ENCODE measurements at places on chromosomes 12 and 14.
A peak's percentile ranks its signal among the peaks of the same experiment; 100 is the strongest.

- H3K4me3 ChIP-seq, result no peak overlapping the region
- no peaks in the 10 kb centered on the region for H3K4me1 ChIP-seq
- DNase-seq, result no peak
- no peaks in the 10 kb centered on the region for H3K27me3 ChIP-seq
- no peaks in the 10 kb centered on the region for H3K36me3 ChIP-seq
Observed at GRCh38 chr14:44982594-44982993, 20.6 kb downstream of the TOGARAM1 start.

DNA sequence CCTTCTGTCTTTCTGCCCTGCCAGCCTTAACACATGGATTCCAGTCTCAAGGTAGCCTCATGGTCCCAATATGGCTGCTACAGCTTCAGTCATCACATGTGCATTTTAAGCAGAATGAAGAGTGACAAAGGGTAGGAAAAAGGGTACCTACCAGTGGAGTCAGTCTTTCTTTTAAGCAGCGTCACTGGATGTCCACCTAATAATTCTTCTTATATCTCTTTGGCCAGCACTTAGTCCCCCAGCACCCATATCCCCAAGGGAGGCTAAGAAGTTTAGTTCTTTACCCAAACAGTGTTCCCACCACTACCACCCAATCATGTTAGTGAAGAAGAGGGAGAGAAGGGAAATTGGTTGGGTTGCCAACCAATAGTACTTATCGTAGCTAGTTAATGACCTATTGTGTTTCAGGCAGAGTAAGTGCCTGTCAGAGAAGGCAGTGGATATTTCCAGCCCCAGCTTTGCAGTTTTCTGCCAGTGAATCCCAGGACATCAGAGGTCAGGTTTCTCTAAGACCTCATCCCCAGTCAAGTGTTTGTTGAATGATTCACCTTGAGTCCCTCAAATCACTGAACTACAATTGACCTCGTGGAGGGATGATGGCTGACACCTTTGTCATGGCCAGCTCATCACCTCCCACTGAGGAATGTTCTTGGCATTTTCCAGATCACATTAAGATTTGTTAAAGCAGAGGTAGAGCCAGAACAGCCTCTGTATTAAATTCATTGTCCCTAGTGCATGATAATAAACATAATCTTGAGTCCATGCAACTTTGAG, 250.9 kb upstream of the CRY1 start:
- no peaks in the 10 kb centered on the region for H3K4me1 ChIP-seq
- no peak overlapping the region for H3K4me3 ChIP-seq
- no peaks in the 10 kb centered on the region for H3K27me3 ChIP-seq

GRCh38 chr12:74449872-74450271, 87.8 kb upstream of the ATXN7L3B start:
- no peaks in the 10 kb centered on the region for H3K4me1 ChIP-seq
- H3K4me3 ChIP-seq, result no peak overlapping the region
- H3K27ac ChIP-seq, result no peak overlapping the region
- no peaks in the 10 kb centered on the region for H3K27me3 ChIP-seq
- DNase-seq, result no peak

GRCh38 chr14:24171422-24172260, at the start of gene REC8:
REC8 (plus strand) TSS chr14:24172080; CDS start chr14:24172553, 473 bp downstream.
- H3K4me3 ChIP-seq, result peak within 1 kb of the TSS; percentile 12
- peaks cover 14% of the 10 kb centered on the region for H3K4me1 ChIP-seq
- H3K36me3 ChIP-seq, result peaks cover 9% of the 10 kb centered on the region
- DNase-seq, result peak; percentile 95
- H3K27me3 ChIP-seq, result no peaks in the 10 kb centered on the region

GRCh38 chr14:61280526-61281185, 482 bp downstream of the TMEM30B start:
- no peak overlapping the region for H3K27ac ChIP-seq
- no peaks in the 10 kb centered on the region for H3K36me3 ChIP-seq
- DNase-seq, result peak; percentile 70
- peaks cover 14% of the 10 kb centered on the region for H3K4me1 ChIP-seq
- H3K4me3 ChIP-seq, result peak overlapping the region; percentile 77
- H3K27me3 ChIP-seq, result peaks cover 48% of the 10 kb centered on the region

DNA sequence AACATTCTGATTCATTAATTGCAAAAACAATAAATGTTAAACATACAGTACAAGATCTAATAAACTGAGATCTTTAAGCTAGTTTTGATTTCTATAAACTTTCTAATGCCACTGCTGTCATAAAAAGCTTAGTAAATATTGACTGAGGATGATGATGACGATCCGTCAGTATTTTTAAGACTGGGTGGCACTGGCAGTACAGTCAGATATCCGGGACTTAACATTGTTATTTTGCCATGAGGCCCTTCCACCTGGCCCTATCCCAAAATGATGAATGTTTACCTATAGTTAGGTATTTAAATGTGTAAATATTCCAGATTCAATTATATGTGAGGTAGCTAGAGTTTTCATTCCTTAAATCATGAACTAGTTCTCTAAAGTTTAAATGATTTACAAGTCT, 158.5 kb downstream of the FOXA1 start:
- no peaks in the 10 kb centered on the region for H3K4me1 ChIP-seq
- H3K27ac ChIP-seq, result no peak overlapping the region
- no peak overlapping the region for H3K4me3 ChIP-seq
- no peaks in the 10 kb centered on the region for H3K36me3 ChIP-seq
- no peak for DNase-seq
- no peaks in the 10 kb centered on the region for H3K27me3 ChIP-seq

- no peaks in the 10 kb centered on the region for H3K36me3 ChIP-seq
- H3K4me1 ChIP-seq, result peaks cover 4% of the 10 kb centered on the region
- DNase-seq, result no peak
- H3K27me3 ChIP-seq, result no peaks in the 10 kb centered on the region
Observed at GRCh38 chr12:89484470-89484869, 40.1 kb downstream of the GALNT4 start.

DNA sequence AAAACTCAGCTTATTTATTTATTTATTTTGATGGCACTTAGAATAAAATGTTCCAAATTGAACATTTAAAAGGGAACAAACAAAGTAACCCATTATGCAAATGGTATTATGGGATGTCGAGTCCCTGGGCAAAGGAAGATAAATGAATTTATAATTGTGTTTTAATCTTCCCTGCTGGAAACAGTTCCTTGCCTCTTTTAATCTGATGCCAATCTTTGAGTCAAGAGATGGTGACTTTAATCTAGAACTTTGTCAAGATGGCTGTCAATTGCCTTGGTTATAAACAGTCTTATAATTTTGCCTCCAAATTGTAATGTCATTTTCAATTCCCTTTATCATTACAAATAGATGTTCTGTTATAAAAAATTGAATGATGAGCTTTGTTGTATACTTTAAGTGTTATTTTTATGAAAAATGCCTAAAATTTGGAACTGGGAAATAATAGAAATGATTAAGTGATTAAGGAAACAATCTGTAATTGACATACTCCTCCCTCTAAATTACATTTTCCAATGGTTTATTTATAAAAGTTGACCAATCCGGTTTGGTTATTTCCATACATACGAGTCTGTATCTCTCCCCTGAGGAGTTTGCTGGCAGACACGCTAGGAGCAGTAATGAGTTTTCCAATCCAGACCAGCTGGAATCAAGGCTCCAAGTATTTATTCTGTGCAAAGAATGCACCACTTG, 134.9 kb upstream of the FRMD6 start:
- H3K4me3 ChIP-seq, result no peak overlapping the region
- no peaks in the 10 kb centered on the region for H3K4me1 ChIP-seq
- DNase-seq, result peak; percentile 96
- H3K36me3 ChIP-seq, result no peaks in the 10 kb centered on the region
- H3K27me3 ChIP-seq, result no peaks in the 10 kb centered on the region
- no peak overlapping the region for H3K27ac ChIP-seq

DNA sequence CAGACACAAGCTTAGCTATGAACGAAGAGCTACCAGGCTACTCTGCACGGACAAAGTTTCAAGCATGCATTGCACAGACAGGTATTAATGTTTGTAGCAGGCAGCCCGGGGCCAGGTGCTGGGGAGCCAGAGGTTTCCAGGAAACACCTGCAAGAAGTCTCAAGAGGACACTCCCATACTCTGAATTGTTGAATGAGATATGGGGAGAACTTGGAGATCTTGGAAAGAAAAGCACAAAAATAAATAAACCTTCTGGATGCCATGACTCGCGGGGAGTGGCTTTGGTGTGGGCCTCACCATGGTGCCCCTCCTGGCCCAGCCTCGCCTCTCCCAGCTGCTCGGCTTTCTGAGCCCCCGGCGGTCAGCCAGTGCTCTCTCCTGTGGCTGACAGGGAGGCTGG, 186.8 kb downstream of the TTC7B start:
- no peaks in the 10 kb centered on the region for H3K27me3 ChIP-seq
- DNase-seq, result no peak

GRCh38 chr14:61334197-61334701, 12.9 kb downstream of the PRKCH start:
- H3K27me3 ChIP-seq, result no peaks in the 10 kb centered on the region
- no peaks in the 10 kb centered on the region for H3K36me3 ChIP-seq
- no peak overlapping the region for H3K4me3 ChIP-seq

DNA sequence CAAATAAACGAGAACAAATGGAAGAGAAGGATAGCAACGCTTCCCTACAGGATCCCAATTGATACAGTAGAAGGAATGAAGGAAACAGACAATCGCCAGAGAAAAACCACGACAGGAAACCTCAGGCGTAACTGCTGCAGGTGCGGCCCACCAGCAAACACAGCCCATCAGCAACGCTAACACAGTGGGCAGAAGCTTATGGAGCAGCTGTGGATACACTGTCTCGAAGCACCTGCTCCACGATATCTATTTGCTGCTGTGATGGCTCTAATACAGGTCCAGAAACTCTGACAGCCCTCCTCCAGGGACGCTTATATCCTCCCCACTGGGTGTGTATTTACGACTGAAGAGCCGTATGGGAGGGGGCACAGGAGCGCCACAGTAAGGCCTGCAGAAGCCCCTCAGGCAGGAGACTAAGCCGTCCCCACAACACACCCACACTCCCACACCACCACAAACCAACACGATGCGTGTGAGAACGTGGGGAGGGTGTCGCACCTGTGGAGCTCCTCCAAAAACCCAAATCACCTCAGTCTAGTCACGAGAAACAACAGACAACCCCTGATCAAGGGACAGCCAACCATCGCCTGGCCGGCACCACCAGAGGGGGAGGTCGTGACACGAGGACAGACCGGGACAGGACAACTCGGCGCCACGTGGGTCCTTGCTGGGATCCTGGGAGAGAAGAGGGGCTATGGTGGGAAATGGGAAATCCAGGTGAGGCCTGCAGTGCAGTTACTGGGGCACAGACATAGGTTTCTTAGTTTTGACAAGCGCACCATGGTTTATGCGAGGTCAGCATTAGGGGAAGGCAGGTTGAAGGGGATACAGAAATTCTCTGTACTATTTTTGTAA, 24.0 kb downstream of the POLE start:
- H3K27me3 ChIP-seq, result no peaks in the 10 kb centered on the region
- no peak overlapping the region for H3K27ac ChIP-seq
- no peak overlapping the region for H3K4me3 ChIP-seq
- peaks cover 72% of the 10 kb centered on the region for H3K36me3 ChIP-seq
- no peaks in the 10 kb centered on the region for H3K4me1 ChIP-seq

DNA sequence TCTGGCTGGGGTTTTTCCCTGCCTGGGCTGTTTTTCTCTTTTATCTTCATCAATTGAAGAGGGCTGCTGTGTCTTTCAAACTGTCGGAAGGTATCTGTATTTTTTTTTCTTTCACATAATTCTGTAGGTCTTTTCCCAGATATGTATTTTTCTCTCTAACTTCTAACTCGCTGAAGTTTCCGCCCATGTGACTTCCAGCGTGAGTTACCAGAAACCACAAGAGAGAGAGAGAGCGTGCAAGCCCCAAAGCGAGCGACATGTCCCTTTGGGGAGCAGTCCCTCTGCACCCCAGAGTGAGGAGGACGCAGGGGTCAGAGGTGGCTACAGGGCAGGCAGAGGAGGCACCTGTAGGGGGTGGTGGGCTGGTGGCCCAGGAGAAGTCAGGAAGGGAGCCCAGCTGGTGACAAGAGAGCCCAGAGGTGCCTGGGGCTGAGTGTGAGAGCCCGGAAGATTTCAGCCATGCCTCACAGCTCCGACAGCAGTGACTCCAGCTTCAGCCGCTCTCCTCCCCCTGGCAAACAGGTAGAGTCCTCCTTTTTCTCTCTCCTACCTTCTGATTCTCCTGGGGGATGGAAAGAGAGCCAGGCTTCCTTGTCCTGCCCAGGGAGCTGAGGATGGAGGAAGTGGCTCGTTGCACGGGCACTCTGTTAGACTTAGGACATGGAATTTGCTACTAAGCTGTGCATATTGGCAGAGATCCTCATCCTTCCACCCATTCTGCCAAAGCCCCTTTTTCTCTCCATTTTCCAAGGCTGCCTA, at the start of gene BATF:
Gene BATF (plus strand): TSS at position 246 of the 759 bp plus-strand sequence. CDS start 214 bp downstream, at position 460.
- DNase-seq, result no peak

- no peaks in the 10 kb centered on the region for H3K36me3 ChIP-seq
- H3K27me3 ChIP-seq, result no peaks in the 10 kb centered on the region
- H3K27ac ChIP-seq, result no peak overlapping the region
- no peak for DNase-seq
- peaks cover 5% of the 10 kb centered on the region for H3K4me1 ChIP-seq
Observed at GRCh38 chr14:73246387-73247150, 9.3 kb downstream of the PAPLN start.

- no peaks in the 10 kb centered on the region for H3K4me1 ChIP-seq
- H3K27ac ChIP-seq, result no peak overlapping the region
- H3K4me3 ChIP-seq, result no peak overlapping the region
- H3K27me3 ChIP-seq, result peaks cover 38% of the 10 kb centered on the region
- H3K36me3 ChIP-seq, result no peaks in the 10 kb centered on the region
- DNase-seq, result peak; percentile 49
Observed at GRCh38 chr12:3365463-3366411, 125.3 kb upstream of the PRMT8 start.

DNA sequence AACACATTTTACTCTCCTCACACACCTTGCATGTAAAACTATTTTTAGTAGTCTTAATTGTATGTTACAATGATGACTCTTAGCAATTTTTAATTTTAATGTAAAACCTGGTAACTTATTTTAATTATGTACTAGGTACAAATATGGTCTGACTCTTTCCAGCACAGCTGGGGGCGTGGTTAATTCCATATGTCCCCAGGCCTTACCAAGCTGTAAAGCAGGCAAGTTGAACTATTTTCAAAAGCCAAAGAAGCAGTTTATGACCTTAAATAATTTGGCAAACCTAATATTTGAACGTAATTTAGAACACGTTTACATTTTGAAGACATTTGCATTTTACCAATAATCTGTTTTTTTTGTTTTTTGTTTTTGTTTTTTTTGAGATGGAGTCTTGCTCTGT, 9.3 kb upstream of the ACOT6 start:
- H3K27ac ChIP-seq, result no peak overlapping the region

DNA sequence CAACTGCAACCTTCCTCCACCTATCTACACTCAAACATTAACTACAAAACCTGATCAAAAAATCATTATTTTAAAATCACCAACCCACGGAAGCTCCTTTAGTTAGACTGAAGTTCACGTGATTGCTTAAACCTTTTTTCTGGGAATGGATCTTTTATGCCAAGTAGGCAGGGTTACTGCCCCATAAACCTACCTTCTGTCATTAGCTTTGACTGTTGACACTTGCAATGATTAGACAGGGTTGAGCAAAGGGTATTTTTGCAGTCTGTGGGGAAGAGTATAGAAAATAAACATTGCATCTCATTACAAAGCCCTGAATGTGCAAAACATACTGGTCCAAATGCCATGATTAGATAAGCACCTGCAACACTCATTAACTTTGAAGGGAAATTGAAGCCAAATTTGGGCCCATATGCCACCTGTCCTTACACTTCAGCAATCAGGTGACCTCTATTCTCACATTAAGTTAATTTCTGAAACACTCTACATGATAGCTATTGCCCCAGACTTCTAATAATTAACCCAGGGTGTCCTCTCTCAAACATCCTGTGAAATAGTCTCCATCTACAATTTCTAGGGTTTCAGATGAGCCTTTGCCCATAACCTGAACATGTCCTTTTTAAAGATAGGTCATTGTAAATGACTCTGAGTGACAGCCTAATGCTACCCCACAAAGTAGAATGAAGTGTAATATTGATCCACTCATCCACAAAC, 156.0 kb upstream of the PLEKHG7 start:
- DNase-seq, result no peak
- no peak overlapping the region for H3K4me3 ChIP-seq
- no peak overlapping the region for H3K27ac ChIP-seq
- no peaks in the 10 kb centered on the region for H3K36me3 ChIP-seq
